ENCODE measurements at places on chromosomes 4 and X.

DNA sequence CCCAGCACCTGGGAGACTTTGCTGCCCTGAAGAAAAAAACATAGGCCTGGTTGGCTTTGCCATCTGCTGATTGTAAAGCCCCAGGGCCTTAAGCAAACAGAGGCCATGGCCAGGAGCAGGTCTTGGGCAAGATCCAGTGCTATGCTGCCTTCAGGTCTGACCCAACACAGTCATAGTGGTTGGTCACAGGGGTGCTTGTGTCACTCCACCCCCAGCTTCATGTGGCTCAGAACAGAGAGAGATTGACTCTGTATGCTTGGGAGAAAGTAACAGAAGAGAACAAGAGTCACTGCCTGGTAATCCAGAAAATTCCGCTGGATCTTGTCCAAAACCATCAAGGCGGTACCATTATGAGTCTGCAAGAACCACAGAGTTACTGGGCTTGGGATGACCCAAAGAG is 24.4 kb upstream of the SMARCA5 start:
- ATAC-seq = no peak

GRCh38 chrX:109890910-109891502 is 111.9 kb upstream of the TMEM164 start:
- peak; percentile 32 for ATAC-seq

- peak; percentile 77 for ATAC-seq
Observed at GRCh38 chr4:98248934-98249333, 12.2 kb upstream of the RAP1GDS1 start.

DNA sequence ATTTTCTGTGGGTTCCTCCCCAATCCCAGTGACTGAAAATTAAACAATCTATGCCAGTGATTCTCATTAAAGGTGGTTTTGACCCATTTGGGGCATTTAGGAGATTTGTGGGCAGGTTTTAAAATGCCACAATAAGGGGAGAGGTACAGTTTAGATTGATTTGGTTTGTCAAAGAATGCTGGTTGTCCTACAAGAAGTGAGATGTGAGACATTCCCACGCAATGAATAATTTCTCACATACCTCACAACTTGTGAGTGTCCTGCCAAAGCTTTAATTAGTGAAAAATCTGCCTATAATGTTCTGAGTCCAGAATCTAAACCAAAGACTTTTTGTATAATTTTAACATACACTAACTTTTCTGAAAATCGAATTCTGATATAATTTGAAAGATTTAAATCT is 199.4 kb downstream of the MAPK10 start:
- ATAC-seq = no peak

DNA sequence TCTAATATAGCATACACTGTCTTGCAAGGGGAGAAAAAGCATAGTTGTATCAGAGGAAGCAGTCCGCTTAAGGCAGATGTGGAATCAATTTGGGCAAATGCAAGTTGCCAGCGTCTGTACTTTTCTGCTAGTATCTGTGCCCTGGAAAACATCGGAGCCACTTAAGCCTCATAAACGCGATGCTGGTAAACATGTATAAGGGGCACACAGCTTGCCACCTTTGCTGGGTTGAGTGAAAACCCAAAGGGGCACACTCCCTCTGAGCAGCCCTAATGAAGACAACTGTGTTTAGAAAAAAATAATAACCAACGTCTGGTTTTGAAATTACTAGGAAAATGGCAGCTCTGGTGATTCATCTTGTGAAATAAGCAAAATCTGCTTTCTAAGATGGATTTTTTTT is 24.3 kb downstream of the SMIM20 start:
- peak; percentile 68 for ATAC-seq

DNA sequence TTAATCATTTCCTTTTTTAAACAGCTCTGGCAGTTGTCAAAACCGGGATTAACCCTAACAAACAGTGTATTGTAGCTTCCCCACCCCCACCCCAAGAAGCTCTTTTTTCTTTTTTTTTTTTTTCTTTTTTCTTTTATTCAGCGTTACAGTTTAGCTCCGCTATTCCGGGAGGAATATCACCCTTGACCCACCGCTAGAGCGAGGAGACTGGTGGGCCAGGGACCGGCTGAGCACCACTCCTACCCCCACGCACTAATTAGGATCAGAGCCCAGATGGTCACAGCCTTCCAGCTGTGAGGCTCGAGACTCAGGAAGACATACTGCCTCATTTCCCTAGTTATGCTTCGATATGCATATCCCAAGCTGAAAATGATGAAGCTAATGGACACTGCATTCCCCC is 2.0 kb downstream of the PARM1 start:
- ATAC-seq = no peak

- no peak for ATAC-seq
Observed at GRCh38 chr4:948101-948935, 16.1 kb downstream of the TMEM175 start.

- ATAC-seq = peak; percentile 45
Observed at GRCh38 chr4:10684631-10685030, at the start of gene CLNK. Gene CLNK (minus strand): TSS chr4:10684768. CDS start chr4:10667869, 16,899 bp downstream.

DNA sequence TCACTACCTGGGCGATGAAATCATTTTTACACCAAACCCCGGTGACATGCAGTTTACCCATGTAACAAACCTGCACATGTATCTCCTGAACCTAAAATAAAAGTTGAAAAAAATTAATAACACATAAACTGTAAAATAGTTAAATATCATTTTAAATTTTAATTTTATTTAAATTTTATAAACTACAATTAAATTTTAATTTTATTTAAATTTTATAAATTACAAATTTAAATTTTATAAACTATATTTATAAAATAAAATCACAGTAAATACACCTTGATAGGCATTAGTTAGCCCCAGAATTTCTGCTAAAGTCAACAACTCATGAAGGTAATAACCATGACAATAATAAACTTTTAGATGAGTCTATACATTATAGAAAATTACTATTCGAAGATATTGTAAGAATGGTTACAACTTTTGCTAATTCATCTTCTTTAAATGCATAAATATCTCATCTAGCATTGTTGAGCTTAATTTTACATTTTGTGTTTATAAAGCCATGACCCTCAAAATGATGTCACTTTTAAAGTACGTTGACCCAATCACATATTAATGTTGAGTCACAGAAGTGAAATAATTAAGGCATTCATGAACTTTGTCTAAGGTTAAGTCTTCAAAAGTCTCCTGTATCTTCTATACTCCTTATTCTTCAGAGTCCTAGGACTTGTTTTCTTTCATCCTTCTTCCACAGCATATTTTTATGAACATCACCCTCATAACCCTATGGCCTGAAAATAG is 755.8 kb upstream of the LCORL start:
- ATAC-seq = no peak

GRCh38 chrX:146658379-146658778 is 151.2 kb upstream of the CXorf51B start:
- no peak for ATAC-seq

DNA sequence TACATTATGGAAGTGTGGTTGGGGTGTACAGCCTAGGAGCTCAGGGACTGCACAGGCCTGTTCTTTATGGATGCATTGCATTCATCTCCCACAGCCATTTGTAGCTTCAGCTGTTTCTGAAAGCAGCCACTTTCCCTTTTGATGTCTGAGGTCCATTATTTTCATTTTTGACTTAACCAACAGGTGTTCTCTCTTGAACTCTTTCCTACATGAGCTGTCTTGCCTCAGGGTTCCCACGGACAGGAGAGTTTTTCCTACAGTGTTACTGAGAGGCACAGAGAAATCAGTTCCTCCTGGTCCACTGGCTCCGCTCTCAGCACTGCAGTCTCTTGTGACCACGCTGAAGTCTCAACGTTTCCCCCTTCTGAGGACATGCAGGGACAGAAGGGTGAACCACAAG is 87.2 kb downstream of the RASL11B start:
- ATAC-seq = no peak

- ATAC-seq = no peak
Observed at GRCh38 chr4:168853770-168854169, 156.3 kb downstream of the CBR4 start.

DNA sequence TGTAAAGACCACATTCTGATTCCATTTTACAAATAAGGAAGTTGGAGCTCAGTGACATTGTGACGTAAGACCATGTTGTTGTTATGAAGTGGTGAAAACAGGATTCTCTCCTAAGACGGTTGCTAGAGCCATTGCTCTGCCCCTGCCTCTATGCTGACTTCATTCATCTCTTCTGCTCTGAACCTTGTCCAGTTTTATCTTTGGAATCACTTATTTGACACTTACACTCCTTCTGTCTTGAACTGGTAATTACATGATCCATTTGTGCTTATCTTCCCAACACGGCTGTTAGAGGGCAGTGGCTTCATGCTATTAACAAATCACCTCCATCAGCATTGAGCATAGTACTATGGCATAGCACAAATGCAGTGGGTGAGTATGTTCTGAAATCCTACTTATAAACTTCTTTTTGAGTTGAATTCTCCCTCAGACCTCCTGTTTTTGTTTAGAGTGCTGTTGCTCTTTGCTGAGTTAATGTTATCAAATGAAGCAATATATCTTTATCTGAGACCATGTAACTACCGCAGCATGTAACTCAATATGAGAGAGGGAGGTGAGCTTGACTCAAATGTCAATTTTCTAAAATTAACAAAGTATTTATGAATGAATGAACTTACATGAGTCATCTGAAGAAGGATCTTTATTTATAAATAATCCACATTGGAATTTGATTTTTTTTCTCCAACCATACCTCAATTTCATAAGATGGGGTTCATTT is 177.8 kb downstream of the RASL11B start:
- no peak for ATAC-seq

- ATAC-seq = no peak
Observed at GRCh38 chrX:133541021-133541420, 125.7 kb upstream of the GPC4 start.

GRCh38 chr4:26785810-26786209 is 74.8 kb upstream of the STIM2 start:
- no peak for ATAC-seq

GRCh38 chr4:184790826-184791225 is 34.9 kb downstream of the ACSL1 start:
- no peak for ATAC-seq

DNA sequence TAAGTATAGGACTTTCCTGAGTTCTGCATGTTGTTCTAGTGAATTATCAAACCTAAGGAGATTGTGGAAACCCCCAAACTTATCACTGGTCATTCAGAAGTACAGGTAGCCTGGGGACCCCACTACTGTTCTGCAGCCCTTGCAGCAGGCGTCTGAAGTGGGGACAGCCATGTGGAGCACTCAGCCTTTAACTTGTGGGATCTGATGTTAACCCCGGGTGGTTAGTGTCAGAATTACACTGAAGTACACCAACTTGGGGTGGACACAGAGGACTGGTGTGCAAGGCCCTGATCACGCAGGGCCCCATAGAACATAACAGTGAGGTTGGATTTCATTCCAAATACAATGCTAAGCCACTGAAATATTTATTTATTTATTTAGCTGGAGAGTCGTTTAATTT is 103.7 kb downstream of the SCD5 start:
- ATAC-seq = no peak

DNA sequence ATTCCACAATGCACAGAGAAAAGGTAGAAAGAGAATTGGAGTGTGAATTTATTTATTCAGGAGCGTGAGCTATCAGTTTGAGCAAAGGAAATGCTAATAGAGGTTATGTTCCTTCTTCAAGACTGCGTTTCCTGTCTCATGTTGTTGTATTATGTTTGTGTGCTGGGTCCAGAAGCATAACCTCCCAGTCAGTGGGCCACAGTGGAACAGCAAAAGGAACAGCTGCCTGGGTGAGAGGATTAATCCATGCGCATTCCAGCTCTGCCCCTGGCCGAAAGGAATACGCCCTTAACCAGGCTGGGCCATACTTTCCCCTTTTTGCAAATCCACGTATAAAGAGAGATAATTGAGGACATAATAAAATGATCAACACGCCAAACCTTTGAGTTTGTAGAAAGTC is 32.4 kb upstream of the ARX start:
- ATAC-seq = no peak

- no peak for ATAC-seq
Observed at GRCh38 chrX:40415675-40416074, 165.1 kb upstream of the ATP6AP2 start.

All from activated CD4-positive, CD25-positive, alpha-beta regulatory T cell treated with anti-CD3 and anti-CD28 coated beads, Interleukin-2, amount 50 U/mL, for 24 hours (primary cell).